ENCODE measurements at places on chromosomes 11 and 22.

DNA sequence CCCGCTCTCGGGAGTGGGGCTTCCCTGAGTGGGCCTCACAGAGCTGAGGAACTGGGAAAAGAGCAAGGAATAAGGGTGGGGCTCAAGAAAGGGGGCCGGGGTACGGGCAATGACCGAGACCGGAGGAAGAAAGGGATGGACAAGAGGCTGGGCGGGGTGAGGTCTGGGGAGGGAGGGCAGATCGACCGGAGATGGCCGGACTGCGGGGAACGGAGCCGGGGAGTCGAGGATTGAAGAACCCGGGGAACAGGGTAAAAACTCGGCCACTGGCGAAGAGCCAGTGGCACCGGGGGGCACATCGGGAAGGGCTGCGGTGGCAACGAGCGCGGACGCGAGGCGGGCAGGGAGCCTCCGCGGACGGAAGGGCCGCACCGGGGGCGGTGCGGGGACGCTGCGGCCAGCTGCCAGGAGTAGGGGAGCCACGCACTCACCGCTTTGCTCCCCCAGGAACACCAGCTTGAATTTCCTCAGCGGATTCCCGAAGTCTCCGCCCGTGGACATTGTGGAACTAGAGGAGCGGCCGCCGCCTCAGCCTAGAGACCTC is 667 bp downstream of the RAB6A start:
- DNase-seq: peak; percentile 77

GRCh38 chr11:61480261-61480993 is 28.1 kb upstream of the LRRC10B start:
- DNase-seq: peak; percentile 59

DNA sequence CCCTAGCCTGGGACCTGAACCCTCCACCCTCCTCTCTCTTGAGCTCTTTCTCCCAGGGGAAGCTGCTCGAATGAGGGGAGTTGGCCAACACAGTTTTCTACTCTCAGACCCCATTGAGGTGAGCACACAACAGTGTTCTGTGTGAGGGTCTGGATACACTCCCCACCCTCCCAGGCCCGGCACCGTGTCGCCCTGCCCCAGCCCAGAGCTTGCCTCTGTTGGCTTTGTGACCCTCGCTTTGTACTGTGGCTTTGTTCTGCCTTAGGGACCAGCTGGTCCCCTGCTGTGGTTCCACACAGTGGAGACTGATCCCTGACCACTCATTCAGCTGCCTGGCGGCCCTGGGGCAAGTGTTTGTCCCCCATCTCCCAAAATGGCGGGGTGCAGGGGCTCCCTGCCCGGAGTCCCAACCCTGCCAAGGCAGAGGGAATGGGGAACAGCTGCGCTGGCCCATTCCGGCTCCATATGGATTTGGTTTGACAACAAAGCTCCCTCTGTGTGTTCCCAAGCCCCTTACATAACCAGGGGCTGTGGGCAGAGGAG is 8.3 kb downstream of the ST3GAL4 start:
- DNase-seq: no peak

GRCh38 chr11:62390237-62390636 is 28.6 kb upstream of the SCGB1A1 start:
- no peak for DNase-seq

DNA sequence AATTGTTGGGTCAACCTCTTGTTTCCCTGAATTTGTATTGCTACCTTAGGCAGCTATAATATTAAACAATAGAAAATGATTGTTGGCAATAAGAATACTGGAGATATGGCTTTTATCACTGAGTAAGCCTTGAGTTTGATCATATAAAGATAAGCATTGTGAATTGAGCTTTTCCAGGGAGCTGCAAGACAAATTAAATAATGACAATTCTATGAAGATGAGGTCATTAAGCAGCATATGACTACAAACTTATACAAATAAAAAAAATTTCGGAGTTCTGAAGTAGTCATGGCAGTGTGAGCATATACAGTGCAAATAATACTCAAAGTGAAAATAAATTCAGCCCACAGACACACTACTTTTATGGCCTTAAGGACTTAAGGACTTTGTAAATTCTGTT is 161.1 kb upstream of the ANO5 start:
- DNase-seq: no peak

DNA sequence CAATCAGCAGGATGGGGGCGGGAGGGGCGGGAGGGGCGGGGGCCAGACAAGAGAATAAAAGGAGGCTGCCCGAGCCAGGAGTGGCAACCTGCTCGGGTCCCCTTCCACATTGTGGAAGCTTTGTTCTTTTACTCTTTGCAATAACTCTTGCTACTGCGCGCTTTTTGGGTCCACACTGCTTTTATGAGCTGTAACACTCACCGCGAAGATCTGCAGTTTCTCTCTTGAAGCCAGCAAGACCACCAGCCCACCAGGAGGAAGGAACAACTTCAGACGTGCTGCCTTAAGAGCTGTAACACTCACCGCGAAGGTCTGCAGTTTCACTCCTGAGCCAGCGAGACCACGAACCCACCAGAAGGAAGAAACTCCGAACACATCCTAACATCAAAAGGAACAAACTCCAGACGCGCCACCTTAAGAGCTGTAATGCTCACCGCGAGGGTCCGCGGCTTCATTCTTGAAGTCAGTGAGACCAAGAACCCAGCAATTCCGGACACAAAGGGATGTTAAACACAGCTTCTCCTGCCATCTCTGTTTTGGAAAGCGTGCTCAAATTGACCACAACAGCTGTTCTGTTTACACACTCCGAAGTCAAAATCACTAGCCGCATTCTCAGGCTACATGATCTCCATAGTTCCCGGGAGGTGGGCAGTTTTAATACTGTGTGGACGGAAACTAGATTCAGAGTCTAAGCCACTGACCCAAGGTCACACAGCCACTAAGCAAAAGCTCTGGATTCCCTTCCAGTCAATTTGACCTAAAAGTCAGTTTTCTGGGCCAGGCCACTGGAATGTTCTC is 11.9 kb downstream of the PLAAT2 start:
- DNase-seq: no peak

- no peak for DNase-seq
These were observed 42.6 kb downstream of the ANO1 start for GRCh38 chr11:70120674-70121073.

GRCh38 chr11:61603667-61604066 is 22.8 kb upstream of the SYT7 start:
- DNase-seq: peak; percentile 55

- no peak for DNase-seq
These were observed 138.9 kb downstream of the LARGE1 start for GRCh38 chr22:33781411-33781810.

GRCh38 chr11:69353696-69354544 is 60.0 kb downstream of the MYEOV start:
- DNase-seq: no peak

DNA sequence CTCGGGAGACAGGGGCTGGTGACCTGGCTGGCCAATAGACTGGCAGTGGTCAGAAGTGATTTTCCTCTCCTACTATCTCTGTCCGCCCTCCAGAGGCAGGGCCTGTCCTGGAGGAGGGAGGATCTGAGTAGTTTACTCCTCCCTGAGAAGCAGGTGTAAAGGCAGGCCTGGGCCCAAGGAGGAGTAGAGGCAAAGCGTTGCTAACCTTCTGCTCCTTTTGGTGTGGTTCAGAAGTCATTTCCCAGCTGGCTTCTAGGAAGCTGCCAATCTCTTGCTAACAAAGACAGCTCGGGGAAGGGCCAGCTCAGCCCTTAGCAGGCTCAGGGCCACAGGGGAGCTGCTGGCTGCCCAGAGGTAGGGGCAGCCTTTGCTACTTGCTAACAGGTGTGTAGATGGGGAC is 151.1 kb upstream of the NECTIN1 start:
- no peak for DNase-seq

GRCh38 chr11:131070365-131070764 is 154.1 kb upstream of the SNX19 start:
- peak; percentile 62 for DNase-seq

GRCh38 chr11:235609-235996 is 539 bp downstream of the SIRT3 start:
- DNase-seq: no peak

DNA sequence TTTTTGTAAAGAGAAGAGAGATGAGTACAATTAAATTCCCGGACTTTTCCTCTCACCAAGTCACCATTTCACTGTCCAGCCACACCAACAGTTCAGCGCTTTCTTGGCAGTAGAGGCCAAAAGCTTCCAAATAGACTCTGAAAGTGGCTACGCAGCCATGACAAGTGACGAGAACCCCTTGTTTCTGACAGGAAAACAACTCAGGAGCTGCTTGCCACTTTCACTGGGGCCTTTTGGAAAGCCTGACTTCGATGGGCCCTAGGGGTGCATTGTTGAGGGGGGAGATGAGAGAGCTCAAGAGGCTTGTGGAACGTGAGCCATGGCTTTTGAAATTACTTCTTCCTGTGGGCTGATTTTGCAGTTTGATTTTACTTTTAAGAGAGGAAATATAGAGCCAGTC is 422.1 kb upstream of the FAT3 start:
- DNase-seq: no peak

DNA sequence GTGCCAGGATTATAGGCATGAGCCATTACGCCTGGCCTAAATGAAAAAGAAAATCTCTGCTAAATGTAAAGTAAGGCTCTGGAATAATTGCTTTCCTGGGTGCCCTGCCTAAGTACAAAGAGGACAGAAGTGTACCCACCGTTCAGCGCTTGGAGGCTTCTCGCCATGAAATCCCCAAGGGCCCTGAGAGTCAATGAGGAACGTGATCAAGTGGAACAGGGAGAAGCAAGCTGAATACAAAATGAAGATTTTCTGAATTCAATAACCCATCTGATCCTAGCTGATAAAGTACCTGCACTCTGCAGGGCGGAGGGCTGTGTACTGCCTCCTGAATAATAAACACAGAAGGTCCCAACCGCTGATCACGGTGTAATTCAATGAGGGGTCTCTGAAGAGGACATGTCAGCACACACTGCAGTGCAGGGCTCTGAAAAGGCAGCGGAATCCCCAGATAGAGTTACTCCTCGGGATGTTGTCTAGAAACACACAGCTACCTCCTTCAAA is 97.7 kb downstream of the ABTB2 start:
- DNase-seq: no peak

- no peak for DNase-seq
These were observed 19.7 kb downstream of the SVIP start for GRCh38 chr11:22809893-22810292.

- no peak for DNase-seq
These were observed 1482.1 kb downstream of the TBC1D22A start for GRCh38 chr22:48244388-48245195.

GRCh38 chr11:2515401-2516275 is 70.8 kb downstream of the KCNQ1 start:
- peak; percentile 68 for DNase-seq

DNA sequence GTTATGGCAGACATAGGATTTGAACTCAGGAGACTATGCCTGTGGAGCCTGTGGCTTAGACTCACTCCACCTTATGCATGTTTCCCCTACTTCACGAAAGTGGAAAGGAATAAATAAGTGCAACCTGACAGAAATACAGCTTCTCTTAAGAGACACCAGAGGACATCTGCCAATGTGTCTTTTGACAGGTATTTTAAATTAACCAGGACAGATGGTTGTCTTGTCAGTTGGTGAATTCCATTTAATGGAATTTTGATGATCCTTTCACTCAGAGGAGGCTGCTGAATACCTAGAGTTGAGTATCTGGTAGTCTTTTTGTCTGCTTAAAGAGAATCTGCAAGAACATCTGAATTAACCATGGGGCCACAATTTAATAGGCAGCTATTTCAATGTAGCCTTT is 46.1 kb downstream of the NELL1 start:
- DNase-seq: peak; percentile 53

GRCh38 chr11:102989379-102990047 is 34.0 kb upstream of the MMP13 start:
- DNase-seq: no peak

GRCh38 chr11:32164836-32165235 is 74.0 kb downstream of the RCN1 start:
- no peak for DNase-seq

- peak; percentile 76 for DNase-seq
These were observed 14.0 kb upstream of the ARSA start for GRCh38 chr22:50641696-50642607.

DNA sequence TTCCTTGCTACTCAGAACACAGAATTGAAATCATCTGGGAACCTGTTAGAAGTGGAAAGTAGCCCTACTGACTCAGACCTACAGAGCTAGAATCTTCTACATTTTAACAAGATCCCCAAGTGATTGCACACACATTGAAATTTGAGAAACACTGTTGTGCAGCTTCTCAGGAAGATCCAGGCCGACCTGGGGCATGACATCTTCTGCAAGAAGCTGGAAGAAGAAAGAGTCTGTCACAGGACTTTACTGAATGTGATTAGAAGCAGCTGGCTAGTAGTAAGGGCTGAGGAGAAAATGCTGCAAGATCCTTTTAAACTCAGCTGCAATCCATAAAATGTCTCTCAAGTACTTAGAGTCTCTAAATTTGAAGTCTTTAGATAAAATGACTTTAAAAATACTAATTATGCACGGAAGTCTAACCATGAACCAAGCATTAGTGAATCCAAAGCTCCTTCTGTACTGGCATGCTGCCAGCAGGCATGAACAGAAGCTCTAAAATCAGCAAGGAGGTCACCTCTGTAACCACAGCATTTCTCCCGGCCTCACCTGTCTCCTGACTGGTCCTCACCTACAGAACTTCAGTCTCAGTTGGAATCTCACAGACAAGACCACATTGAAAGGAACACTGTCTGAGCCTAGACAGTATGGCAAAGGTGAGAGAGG is 85.0 kb downstream of the SERGEF start:
- no peak for DNase-seq

GRCh38 chr11:35223371-35223796 is 84.4 kb downstream of the CD44 start:
- no peak for DNase-seq

DNA sequence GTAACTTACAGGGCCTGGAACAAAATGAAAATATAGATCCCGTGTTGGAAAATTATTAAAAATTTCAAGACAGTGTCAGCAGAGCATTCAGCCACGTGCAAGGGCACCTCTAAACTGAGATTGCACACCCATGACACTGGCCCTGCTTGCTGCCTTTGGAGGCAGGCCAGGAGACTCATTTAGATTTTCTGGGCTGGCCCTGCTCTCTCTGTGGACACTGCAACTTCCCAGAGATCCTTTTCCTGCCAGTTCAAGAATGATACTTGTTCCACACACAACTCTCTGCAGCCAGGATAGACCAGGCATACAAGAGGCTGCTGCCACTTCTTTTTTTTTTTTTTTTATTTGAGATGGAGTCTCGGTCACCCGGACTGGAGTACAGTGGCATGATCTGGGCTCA is 56.7 kb upstream of the PTPRJ start:
- DNase-seq: peak; percentile 73

GRCh38 chr22:29346659-29347058 is 31.2 kb upstream of the RASL10A start:
- peak; percentile 35 for DNase-seq

GRCh38 chr11:111063726-111064517 is 181.6 kb upstream of the POU2AF2 start:
- no peak for DNase-seq

DNA sequence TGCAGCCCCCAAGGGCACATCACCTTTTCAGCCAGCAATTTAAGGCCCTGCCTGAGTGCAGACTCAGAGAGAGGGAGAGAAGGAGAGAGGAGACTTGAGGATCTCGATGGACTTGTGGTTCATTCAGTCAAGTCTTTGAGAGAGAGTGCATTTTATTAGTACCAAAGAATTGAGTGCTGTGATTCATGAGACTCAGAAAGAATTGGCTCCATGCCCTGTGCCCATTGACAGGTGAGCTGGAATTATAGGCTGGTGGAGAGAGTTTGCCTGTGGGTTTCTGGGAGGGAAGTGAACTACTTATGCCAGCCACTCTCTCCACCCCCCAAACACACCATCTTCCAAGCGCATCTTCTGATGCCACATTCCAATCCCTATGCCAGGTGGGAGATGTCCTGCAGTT is 236.8 kb downstream of the MN1 start:
- DNase-seq: no peak

GRCh38 chr11:64291752-64292459 is 804 bp downstream of the KCNK4 start:
- DNase-seq: peak; percentile 82
